ENCODE measurements at places on chromosomes 7 and 10.

GRCh38 chr10:9501944-9502343 lies 1447.5 kb downstream of the GATA3 start:
- no peak for DNase-seq

DNA sequence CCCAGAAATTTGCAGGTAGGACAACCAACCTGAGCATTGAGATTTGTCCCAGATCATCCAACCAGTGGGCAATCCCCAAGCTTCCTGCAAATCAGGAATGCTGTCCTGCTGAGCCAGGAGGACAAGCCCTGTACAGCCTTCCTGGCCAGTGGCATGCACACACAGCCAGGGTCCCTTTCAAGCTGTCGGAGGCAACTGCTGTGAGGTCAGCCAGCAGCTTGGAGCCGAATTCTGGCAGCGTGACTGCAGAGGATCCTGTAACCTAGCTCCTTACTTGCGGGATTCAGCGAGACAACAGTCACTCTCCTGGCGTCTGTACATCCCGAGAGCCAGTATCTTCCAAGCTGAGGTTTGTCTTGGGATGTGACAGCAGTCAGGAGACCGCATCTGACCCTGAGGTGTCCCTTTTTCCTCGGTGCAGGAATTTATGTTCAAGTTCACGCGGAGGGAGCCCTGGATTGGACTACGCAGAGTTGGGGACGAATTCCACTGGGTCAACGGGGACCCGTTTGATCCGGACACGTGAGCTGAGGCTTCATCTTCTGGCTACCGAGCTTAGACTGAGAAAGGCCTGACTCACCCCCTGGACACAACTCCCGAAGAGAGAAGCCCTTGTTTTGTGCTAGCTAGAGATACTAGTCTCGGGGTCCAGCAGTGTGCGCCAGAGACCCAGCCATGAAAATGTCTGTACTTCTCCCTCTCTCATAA lies 18.3 kb downstream of the CLEC2L start:
- DNase-seq: no peak

DNA sequence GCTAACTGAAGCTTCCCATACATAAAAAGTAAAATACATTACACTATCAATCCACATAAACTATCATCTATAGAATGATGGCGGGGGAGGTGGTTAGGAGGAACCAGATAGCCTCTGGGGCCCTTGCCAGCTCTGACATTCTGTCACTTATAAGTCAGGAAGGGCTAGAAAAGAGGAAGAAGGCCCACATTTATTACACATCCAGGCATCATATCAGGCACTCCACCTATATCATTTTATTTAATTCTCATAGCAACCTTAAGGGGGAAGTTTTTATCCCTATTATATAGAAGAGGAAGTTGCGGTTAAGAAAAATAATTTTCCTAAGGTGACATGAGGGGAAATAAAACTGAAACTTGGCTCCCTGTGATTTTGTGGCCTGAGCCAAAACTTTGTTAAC lies 29.9 kb downstream of the HEPACAM2 start:
- DNase-seq: no peak

- no peak for DNase-seq
These were observed 1.6 kb downstream of the PDGFA start for GRCh38 chr7:517774-518629.

Measured in left lung (tissue), 14 donors.